Astrocyte (in vitro differentiated cells and primary cell): ENCODE measurements at places on chromosomes 11 and 22. TPM values are rescaled to one million over a fixed set of nuclear protein-coding genes. Genes with fewer than 3 reads are reported as not detected.

Gene DGCR6
- total RNA-seq: 1.3 and 2.5 TPM in 2 replicates

- peaks cover 2% of the 10 kb centered on the region for H3K4me1 ChIP-seq
- no peaks in the 10 kb centered on the region for H3K27me3 ChIP-seq
- peaks cover 42% of the 10 kb centered on the region for H3K36me3 ChIP-seq
- H3K4me3 ChIP-seq: no peak overlapping the region
- no peak for DNase-seq
Observed at GRCh38 chr11:70376621-70377020, 21.7 kb upstream of the CTTN start.

Gene TPBGL
- total RNA-seq: 0.20 and 0.41 TPM in 2 replicates

- DNase-seq: no peak
- no peak overlapping the region for H3K4me3 ChIP-seq
- H3K27ac ChIP-seq: no peak overlapping the region
Observed at GRCh38 chr22:43080616-43081015, 8.6 kb downstream of the TTLL1 start.
